ENCODE measurements at places on chromosomes 2 and 18. TPM values are rescaled to one million over a fixed set of nuclear protein-coding genes. Genes with fewer than 3 reads are reported as not detected.

- H3K4me3 ChIP-seq = no peak overlapping the region
- H3K4me1 ChIP-seq = peaks cover 43% of the 10 kb centered on the region
- DNase-seq = no peak
- peaks cover 19% of the 10 kb centered on the region for H3K36me3 ChIP-seq
- H3K27me3 ChIP-seq = no peaks in the 10 kb centered on the region
Observed at GRCh38 chr2:127514485-127514884, 11.8 kb downstream of the IWS1 start.

- H3K4me1 ChIP-seq = no peaks in the 10 kb centered on the region
- no peaks in the 10 kb centered on the region for H3K27me3 ChIP-seq
- H3K27ac ChIP-seq = no peak overlapping the region
- no peak overlapping the region for H3K4me3 ChIP-seq
Observed at GRCh38 chr18:23493654-23494053, 9.7 kb upstream of the RMC1 start.

DNA sequence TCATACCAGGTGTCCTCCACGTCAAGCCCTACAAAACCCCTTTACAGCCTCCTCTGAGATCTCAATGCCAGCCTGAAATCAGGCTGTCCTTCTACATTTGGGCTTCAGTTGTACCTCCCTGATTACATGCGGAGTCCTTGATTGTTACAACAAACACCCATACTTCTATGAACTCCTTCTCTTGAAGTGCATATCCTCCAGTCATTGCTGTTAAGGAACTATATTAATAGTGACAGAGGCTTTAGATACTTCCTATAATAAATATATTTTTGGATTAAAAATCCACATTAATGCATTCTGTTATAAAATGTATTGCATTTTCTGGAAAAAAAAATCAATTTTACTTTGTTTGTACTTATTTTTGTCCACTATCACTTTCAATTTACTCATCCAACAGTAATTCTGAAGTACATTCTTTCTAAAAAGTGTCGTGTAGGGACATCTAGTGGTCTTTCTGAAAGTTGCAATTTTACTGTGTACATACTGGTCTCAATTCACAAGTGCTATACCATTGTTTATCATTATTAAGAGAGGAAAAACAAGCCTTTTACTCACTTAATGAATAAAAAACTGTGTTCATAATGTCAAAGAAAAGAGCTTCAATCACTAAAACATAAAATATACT is 316.4 kb downstream of the DSEL start:
- no peaks in the 10 kb centered on the region for H3K36me3 ChIP-seq
- no peak overlapping the region for H3K4me3 ChIP-seq
- H3K27ac ChIP-seq = no peak overlapping the region
- peak; percentile 60 for DNase-seq
- H3K4me1 ChIP-seq = no peaks in the 10 kb centered on the region

DNA sequence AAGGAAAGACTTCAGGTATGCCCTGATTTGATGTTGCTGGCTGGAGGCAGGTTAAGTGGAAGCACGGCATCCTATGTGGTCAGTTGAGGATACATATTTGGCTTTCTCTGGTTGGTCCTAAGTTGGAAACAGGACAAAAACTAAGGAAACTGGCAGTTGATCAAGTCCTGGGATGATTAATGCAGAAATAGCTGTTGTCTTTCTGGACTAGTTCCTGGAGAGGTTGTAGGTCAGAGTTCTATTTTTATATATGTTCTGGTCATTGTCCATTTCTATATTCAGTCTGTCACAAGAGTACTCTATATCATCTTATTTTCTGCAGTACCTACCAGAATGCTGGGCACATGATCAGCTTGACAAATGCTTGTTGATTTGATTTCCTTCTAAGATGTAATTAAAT is 4.0 kb upstream of the SLC35F5 start:
- H3K27ac ChIP-seq = no peak overlapping the region
- peak; percentile 55 for DNase-seq
- no peaks in the 10 kb centered on the region for H3K36me3 ChIP-seq
- no peaks in the 10 kb centered on the region for H3K27me3 ChIP-seq
- H3K4me3 ChIP-seq = no peak overlapping the region

DNA sequence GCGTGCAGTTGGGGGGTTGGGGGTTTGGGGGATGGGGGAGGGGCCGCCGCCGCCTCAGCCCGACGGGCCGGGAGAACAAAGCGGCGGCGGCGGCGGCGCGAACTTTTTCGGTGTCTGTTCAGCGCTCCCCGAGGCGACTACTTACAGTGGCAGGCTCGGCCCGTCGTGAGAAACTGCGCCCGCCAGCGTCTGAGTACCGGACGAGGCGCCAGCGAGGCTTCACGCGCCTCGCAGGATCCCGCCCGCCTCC is 172 bp downstream of the PRKD3 start:
- DNase-seq = peak; percentile 86
- H3K27ac ChIP-seq = peak overlapping the region; percentile 77
- no peaks in the 10 kb centered on the region for H3K27me3 ChIP-seq
- H3K4me1 ChIP-seq = peaks cover 29% of the 10 kb centered on the region
- H3K36me3 ChIP-seq = no peaks in the 10 kb centered on the region
- H3K4me3 ChIP-seq = peak overlapping the region; percentile 85

DNA sequence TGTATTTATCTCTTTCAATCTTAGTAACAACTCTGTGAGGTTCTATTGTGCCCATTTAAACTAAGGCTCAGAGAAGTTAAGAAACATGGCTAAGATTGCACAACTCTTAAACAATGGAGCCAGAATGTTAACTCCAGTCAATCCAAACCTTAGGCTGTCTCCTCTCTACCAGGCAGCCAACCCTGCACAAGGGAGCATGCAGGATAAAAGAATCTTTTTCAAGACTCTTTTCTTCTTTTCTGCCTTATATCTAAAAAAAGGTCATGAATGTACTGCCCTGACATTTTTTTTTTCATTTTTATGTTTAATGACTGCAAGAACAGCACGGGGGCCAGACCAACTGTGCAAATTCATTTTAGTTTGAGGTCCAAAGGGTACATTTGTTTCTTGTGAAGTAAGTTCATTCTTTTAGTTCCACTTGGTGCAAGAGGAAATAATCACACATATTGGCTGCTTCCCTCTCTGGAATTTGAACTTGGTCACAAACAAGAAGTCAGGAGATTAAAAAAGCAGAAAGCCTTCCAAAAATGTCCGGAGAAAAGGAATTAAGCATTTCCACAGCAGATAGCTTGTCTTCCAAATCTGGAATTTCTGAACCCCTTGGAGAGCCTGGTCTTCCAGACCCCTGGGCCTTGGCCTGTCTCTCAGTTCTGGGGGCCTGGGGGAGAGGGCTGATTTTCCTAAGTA is 96.0 kb upstream of the RIOK3 start:
- H3K27me3 ChIP-seq = no peaks in the 10 kb centered on the region
- H3K27ac ChIP-seq = peak overlapping the region; percentile 40
- DNase-seq = peak; percentile 54
- peaks cover 36% of the 10 kb centered on the region for H3K4me1 ChIP-seq
- no peaks in the 10 kb centered on the region for H3K36me3 ChIP-seq

GRCh38 chr2:106174056-106174455 is 20.0 kb downstream of the UXS1 start:
- H3K36me3 ChIP-seq = no peaks in the 10 kb centered on the region
- H3K27ac ChIP-seq = no peak overlapping the region
- no peaks in the 10 kb centered on the region for H3K27me3 ChIP-seq
- H3K4me1 ChIP-seq = no peaks in the 10 kb centered on the region
- no peak overlapping the region for H3K4me3 ChIP-seq

- H3K27me3 ChIP-seq = no peaks in the 10 kb centered on the region
- no peak overlapping the region for H3K27ac ChIP-seq
- peaks cover 27% of the 10 kb centered on the region for H3K4me1 ChIP-seq
- H3K4me3 ChIP-seq = no peak overlapping the region
- peak; percentile 57 for DNase-seq
- no peaks in the 10 kb centered on the region for H3K36me3 ChIP-seq
Observed at GRCh38 chr2:40027968-40028367, 248.9 kb upstream of the THUMPD2 start.

GRCh38 chr18:3180325-3180724 is 39.4 kb downstream of the MYOM1 start:
- H3K4me1 ChIP-seq = peaks cover 8% of the 10 kb centered on the region
- H3K27ac ChIP-seq = no peak overlapping the region
- H3K27me3 ChIP-seq = no peaks in the 10 kb centered on the region
- H3K36me3 ChIP-seq = no peaks in the 10 kb centered on the region

- H3K36me3 ChIP-seq = no peaks in the 10 kb centered on the region
- no peaks in the 10 kb centered on the region for H3K4me1 ChIP-seq
- H3K27ac ChIP-seq = no peak overlapping the region
- no peak overlapping the region for H3K4me3 ChIP-seq
Observed at GRCh38 chr2:60116161-60116875, 437.1 kb downstream of the BCL11A start.

DNA sequence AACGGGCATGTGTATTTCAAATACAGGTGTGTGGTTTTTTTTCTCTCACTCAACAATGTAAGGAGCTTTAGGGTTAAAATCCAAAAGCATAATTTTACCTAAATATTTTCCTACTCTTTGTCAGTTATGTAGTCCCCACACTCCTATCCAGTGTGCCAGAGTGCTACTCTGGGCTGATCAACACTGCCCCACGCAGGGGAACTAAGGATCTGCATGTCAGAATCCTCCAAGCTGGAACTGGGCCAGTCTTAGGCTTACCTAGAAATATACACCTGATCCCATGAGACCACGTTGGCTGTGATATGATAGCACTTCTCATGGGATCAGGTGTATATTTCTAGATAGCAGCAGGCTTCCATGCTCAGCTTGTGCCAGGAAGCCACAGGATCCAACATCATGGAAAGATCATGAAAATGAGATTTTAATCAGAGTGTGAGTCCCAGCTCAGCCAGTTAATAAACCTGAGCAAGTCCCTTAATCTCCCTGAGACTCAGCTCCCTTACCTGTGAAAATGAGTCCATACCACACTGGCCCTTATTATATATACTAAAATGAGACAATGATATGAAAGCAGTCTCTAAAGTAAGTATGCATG is 29.7 kb downstream of the CCDC141 start:
- H3K36me3 ChIP-seq = no peaks in the 10 kb centered on the region
- H3K4me3 ChIP-seq = no peak overlapping the region
- no peak overlapping the region for H3K27ac ChIP-seq

DNA sequence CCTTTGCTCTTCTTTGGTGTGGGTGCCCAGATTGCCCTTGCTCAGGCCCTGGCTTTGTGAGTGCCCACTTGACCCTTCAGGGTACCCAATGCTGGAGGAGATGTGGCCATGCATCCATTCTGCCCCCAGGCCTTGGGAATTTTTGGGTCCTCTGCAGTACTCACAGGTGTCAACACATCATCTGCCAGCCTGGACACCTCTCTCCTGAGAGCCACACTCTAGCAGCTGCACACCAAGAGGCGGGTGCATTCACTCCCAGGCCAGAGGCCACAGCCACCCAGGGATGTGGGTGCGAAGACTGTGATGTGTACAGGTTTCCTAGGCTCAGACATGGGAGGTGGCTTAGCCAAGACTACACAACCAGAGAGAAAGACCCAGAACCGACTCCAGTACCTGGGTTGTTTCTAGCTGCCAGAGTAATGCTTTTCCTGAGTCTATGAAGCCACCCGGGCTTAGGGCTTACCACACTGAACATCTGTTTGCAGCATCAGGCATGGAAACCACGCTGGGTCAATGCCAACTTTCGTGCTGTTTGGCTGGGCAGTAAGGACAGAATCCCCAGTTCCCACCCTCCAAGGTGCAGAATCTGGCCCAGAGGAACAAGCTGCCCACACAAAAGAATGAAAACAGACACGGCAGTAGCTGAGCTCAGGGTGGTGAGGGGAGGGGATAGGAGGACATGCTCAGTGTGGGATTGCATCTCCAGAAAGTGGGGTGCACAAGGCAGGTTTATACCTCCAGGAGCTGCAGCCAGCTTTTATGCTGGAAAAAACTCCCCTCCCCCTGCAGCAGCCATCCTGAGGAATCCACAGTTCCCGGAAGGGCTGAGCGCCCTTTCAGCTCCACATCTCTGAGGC is 40.1 kb downstream of the KCNF1 start:
- no peak for DNase-seq
- 0 out of 2 replicates have a peak, but pooled peaks cover 4% of the 10 kb centered on the region for H3K27me3 ChIP-seq
- H3K4me1 ChIP-seq = peaks cover 8% of the 10 kb centered on the region
- H3K36me3 ChIP-seq = no peaks in the 10 kb centered on the region
- no peak overlapping the region for H3K4me3 ChIP-seq

The XIRP2 gene
- polyA plus RNA-seq = not detected

The SCN3A gene
- polyA plus RNA-seq = not detected

The GPR39 gene
- polyA plus RNA-seq = 1.6 TPM

The CD28 gene
- 0.10 TPM for polyA plus RNA-seq

The KLHL14 gene
- polyA plus RNA-seq = not detected

The SPC25 gene
- polyA plus RNA-seq = 11.8 TPM

The PLEK gene
- 0.39 TPM for polyA plus RNA-seq

Measured in GM23248 (cell line).